Activated CD4-positive, alpha-beta T cell treated with anti-CD3 and anti-CD28 coated beads, Interleukin-2, amount 10 ng/mL, durations not matched to agents 7 days and 5 days (primary cell): ENCODE measurements at places on chromosomes 4 and X. TPM values are rescaled to one million over a fixed set of nuclear protein-coding genes. Genes with fewer than 3 reads are reported as not detected.

CSAG2 gene
- total RNA-seq: 0.35 TPM

DNA sequence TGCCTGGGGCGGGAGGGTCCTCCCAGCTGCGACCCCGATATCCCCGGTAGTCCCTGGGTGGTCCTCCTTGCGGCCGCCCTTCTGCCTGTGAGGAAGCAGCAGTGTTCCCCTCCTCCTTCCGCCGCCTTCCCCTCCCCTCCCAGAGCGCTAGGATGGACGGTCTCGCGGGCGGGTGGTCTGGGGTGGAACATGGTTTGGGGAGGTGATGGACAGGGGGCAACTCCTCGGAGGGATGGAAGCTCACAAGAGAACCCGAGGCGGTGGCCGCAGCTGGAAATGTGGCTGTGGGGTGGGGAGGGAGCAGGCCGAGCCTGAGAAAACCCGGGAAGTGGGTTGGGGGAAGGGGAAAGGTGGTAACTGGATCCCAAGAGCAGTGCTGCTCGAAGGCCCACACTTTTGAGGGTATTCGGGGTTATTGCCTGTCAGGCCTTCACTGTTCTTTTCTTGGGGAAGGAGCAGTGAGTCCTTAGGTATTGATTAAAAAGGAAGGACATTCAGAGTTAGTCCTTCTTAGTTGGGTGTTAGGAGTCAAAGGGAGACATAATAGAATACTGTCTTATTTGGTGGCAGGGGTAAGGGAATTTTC lies 581 bp downstream of the UBE2K start:
- peak overlapping the region; percentile 98 for H3K27ac ChIP-seq
- peaks cover 19% of the 10 kb centered on the region for H3K36me3 ChIP-seq
- H3K4me1 ChIP-seq: peaks cover 31% of the 10 kb centered on the region
- no peaks in the 10 kb centered on the region for H3K27me3 ChIP-seq

SPACA5 gene
- total RNA-seq: 0.32 TPM

- DNase-seq: no peak
- H3K27ac ChIP-seq: no peak overlapping the region
- no peaks in the 10 kb centered on the region for H3K4me1 ChIP-seq
- H3K27me3 ChIP-seq: no peaks in the 10 kb centered on the region
- no peaks in the 10 kb centered on the region for H3K36me3 ChIP-seq
- H3K4me3 ChIP-seq: no peak overlapping the region
Observed at GRCh38 chr4:12791536-12791935, 692.6 kb downstream of the RAB28 start.

DNA sequence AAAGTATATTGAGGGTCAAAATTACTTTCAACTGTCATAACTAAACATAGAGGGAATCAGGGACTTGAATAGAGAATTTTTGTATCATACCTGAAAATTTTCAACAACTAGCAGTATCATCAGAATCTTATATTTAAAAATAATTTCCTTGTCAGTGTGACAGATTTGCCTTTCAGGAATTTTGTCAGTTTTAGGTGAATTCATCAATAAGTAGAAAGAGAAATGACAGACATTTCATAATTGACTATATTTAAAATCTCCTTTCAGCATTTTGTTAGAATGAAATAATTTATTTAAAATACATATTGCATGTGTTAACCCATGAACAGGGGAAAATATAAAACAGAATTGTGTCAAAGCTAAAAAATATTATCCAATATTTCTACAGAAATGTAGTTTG lies 8.6 kb upstream of the PDCL2 start:
- peaks cover 15% of the 10 kb centered on the region for H3K27me3 ChIP-seq
- H3K36me3 ChIP-seq: no peaks in the 10 kb centered on the region
- no peak overlapping the region for H3K27ac ChIP-seq
- no peak for DNase-seq

DNA sequence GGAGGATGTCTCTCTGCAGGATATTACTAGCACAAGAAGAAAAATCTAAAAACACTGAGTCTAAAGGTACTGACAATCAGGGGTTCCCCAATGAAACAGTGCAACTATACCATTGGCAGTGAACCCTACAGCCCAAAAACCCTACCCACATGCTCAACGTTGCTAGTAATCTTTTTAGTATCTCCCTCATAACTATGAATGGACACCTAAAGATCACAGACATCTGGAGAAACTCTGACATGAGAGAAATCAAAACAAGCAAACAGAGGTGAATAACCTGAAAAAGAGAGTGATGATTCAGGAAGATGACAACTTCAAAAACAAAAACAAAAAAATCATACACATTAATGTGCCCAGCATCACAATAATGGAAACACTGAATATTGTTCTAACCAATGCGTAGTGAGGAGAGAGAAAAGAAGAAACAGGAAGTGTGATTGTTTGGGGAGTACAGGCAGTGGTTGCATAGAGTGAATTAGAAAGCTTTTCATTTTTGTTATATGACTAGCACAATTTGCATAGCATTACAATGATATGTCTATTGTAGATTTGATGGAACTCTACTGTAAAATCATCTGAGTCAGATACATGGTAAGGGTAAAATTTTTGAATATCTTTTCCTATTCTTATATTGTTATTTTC lies 78.9 kb upstream of the FMR1 start:
- H3K27me3 ChIP-seq: peaks cover 3% of the 10 kb centered on the region
- H3K27ac ChIP-seq: no peak overlapping the region

DNA sequence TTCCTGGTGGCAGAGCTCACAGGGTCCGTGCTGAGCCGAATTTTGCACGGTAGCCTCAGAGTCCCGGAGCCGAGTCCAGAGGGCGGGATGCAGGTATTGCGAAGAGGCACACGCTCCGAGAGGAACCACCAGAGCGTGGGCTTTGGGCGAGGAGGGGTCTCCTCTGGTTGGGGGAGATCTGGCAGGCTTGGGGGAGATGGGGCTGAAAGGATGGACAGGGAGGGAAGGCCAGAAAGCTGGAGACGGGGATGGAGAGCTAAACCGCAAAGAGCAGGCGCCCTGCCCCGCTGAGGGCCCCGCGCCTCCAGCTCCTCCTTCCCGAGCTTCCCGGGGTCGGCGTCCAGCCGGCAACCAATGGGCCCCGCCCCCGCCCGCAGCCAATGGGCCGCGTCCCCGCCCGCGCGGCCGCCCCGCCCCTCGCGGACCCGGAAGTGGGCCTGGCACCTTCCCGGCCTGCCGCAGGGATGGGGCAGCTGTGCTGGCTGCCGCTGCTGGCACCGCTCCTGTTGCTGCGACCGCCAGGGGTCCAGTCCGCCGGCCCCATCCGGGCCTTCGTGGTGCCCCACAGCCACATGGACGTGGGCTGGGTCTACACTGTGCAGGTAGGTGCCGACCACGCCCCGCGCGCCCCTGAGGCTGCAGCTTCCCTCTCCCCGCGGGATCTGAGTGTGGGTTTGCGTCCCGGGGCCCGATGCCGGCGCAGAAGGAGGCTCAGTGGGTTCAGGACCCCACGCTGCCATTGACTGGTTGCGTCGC lies at the start of gene MAN2B2:
Gene MAN2B2, plus strand, starts transcription at position 443 of the 756 bp plus-strand sequence. Its CDS starts 22 bp downstream, at position 465.
- DNase-seq: peak; percentile 81
- peaks cover 14% of the 10 kb centered on the region for H3K4me1 ChIP-seq
- peak within 1 kb of the TSS; percentile 85 for H3K4me3 ChIP-seq

TMEM154 gene
- total RNA-seq: 38.1 TPM

CHRDL1 gene
- not detected for total RNA-seq

- H3K27me3 ChIP-seq: no peaks in the 10 kb centered on the region
- no peak overlapping the region for H3K27ac ChIP-seq
- H3K4me1 ChIP-seq: peaks cover 12% of the 10 kb centered on the region
- H3K4me3 ChIP-seq: no peak overlapping the region
- DNase-seq: no peak
- peaks cover 2% of the 10 kb centered on the region for H3K36me3 ChIP-seq
Observed at GRCh38 chr4:10048941-10049697, 27.8 kb upstream of the SLC2A9 start.

GRCh38 chr4:122003335-122003734 lies 51.5 kb upstream of the TRPC3 start:
- DNase-seq: peak; percentile 17
- H3K4me1 ChIP-seq: peaks cover 7% of the 10 kb centered on the region
- peaks cover 17% of the 10 kb centered on the region for H3K27me3 ChIP-seq
- H3K27ac ChIP-seq: no peak overlapping the region
- H3K36me3 ChIP-seq: no peaks in the 10 kb centered on the region

DNA sequence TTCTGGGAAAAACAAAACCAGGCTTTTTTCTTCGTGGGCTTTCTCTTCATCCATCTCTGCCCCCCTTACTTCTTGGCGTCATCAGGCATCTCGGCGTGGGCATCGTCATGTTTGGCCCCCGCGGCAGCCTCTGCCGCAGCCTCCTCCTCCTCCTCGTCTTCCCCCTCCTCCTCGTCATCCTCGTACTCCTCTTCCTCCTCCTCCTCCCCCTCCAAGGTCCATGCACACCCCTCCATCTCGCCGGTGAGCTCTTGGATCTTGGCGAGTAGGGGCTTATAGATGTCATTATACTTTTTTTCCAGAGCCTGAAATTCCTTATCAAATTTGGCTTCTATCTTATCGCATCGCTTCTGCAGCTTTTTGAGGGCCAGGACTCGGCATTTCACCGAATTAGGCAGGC lies 488 bp downstream of the NAP1L5 start:
- H3K27me3 ChIP-seq: no peaks in the 10 kb centered on the region
- H3K4me3 ChIP-seq: peak overlapping the region; percentile 82
- peaks cover 13% of the 10 kb centered on the region for H3K36me3 ChIP-seq
- no peak for DNase-seq
